Stimulated activated CD4-positive, alpha-beta T cell treated with anti-CD3 and anti-CD28 coated beads, Interleukin-1b, Interleukin-23, amount 100 ng/mL, for 1 hour (primary cell): ENCODE measurements at places on chromosomes 4 and X.
A peak's percentile ranks its signal among the peaks of the same experiment; 100 is the strongest.

DNA sequence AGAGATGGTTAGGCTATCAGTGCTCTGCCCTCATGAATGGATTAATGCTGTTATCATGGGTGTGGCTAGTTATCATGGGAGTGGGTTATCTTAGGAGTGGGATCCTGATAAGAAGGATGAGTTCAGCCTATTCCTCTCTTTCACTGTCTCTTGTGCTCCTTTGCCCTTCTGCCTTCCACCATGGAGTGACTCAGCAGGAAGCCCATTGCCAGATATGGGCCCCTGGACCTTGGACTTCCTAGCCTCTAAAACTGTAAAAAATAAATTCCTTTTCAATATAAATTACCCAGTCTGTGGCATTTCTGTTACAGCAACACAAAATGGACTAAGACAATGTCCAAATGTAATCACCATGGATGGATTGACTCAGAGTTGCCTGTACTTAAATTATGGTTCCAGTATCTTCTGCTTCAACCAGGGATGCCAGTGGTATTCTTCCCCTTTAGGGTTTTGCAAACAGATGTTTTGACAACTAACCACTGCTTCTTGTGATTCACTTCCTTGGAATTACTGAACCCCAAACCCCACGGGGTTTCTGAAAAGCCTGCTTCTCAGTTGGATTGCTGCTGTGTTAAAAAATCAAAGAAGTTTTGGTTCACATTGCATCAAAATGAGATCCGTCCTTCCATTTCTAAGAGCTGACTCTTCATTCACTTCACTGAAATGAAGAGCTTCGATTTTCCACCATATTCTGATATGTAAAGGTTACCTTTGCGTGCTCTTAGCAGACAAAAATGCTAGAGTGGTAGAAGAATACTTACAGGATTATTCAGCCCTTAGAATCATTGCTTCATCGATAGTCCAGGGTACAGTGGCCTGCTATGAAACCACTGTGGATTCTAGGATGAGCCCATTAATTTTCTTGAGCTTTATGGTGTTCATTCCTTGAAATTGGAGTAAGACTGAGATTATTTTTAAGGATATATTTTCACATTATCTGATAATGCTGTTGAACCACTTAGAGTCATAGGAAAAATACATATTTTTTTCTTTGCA, 107.7 kb downstream of the FRMPD4 start:
- DNase-seq, result no peak

DNA sequence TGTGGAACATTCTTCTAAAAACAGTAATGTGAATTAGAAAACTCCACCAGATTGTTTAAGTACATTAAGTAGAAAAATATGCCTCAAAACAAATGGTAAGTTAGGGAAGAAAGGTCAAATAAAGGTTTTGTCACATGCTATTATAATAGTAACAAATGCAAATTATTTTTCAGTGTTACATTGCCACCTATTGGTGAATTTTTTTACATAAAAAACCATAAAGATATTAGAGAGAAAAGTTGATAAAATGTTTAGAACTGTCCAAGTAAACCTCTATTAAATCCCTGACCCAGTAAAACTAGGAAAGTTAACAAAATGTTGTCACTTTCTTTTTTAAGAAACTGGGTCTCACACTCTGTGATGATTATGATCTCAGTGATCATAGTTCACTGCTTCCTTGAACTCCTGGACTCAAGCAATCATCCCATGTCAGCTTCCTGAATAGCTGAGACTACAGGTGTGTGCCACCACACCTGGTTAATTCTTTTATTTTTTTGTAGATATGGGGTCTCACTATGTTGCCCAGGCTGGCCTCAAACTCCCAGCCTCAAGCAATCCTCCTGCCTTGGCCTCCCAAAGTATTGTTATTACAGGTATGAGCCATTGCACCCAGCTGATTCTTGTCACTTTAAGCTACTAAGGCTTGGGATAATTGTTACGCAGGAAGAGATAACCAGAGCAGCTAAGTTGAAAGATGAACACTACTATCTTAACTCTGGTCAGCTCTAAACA, 157.6 kb downstream of the ATRX start:
- DNase-seq, result no peak

GRCh38 chr4:5185551-5185950, 134.3 kb downstream of the STK32B start:
- no peak for DNase-seq

GRCh38 chrX:1781766-1782165, 166.9 kb downstream of the ASMT start:
- DNase-seq, result no peak

- no peak for DNase-seq
Measured at GRCh38 chr4:82968972-82969371, 41.7 kb downstream of the LIN54 start.

DNA sequence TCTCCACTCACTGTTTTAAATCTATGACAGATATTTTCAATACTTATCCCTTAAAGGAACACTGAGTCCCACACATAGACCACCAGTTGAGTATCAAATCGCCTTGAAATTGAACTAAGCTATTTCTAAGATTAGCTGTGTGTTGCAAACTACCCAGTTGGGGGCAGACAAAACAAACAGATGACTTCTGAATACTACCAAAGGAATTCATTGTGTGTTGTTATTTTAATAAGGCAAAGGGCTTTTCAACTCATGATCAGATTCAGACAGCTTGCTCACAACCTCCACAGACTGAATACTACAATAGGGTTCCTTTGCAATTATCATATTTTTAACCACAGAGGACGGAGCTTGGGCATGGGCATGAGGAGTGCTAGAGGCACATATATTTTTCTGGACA, 283.0 kb upstream of the GPC4 start:
- no peak for DNase-seq

- DNase-seq, result no peak
Measured at GRCh38 chr4:123616951-123617461, 220.4 kb downstream of the SPRY1 start.

GRCh38 chrX:11304829-11305228, 11.6 kb downstream of the AMELX start:
- DNase-seq, result no peak

DNA sequence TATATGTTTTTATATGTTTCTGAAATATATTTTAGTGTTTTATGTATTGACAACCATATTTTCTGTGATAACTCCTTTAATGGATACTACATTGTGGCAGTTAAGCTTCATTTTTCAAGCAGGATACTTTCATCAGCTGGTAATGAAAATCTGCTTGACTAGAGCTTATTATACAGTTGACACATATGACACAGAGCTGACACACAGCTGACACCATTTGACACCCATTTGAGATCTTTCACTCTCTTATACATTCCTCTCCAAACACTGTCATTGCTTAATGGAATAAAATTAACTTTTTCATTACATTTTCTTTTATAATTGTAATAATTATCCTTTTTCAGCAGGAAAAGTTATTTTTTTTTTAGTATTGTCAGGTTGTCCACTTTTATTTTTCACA, 561.1 kb upstream of the NDST4 start:
- no peak for DNase-seq

- DNase-seq, result no peak
Measured at GRCh38 chrX:24610516-24610915, 36.6 kb downstream of the PCYT1B start.

DNA sequence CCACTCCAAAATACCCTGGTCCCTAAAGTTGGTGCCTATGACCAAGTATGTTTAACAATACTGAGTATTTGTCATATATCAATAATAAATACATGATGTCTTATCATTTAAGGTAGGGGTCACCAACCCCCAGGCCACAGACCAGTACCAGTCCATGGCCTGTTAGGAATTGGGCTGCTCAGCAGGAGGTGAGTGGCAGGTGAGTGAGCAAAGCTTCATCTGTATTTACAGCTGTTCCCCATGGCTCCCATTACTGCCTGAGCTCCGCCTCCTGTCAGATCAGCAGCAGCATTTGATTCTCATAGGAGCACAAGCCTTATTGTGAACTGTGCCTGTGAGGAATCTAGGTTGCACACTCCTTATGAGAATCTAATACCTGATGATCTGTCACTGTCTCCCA, 126.2 kb downstream of the HNRNPD start:
- no peak for DNase-seq

- DNase-seq, result no peak
Measured at GRCh38 chrX:153448556-153449367, 2.9 kb upstream of the TREX2 start.

GRCh38 chr4:85430697-85431096, 44.3 kb upstream of the ARHGAP24 start:
- no peak for DNase-seq

DNA sequence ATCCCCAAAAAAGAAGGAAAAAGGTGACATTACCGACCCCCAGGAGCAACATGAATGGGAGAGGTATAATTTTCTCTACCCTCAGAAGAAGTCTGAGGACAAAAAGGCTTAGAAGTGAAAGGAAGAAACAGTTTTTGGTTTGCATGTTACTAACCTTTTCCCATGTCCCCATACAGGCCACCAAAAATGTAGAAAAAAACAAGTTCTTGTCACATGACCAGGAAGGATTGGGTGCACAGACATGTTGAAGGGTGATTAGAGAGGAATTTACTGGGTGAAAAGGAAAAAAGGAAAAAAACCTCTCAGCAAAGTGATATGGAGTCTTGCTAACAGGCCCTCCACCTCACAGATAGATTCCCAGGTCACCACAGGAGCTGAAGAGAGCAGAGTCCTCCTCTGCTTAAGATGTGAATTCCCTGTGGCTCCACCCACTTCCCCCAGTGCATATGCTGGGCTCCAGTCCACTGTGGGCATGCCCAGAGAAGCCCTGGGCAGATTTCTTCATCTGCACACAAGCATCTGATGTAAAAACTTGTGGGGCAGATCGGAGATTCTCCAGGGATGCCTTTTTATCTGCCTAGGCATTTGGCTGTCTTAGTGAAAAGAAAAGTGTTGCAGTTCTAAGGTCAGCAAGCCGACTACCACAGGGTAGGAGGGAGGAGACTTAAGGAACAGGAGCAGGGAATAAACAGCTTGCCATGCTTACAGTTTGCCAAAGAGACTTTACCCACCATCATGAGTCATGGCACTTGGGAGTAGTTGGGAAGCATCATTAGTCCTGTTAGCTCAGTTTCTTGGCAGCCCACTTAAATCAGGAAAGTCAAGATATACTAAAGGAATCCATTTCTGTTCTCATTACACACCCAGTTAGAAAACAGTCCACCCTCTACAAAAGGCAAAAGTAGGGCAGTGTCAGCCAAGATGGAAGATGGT, 25.0 kb upstream of the PASD1 start:
- DNase-seq, result no peak

GRCh38 chrX:119208401-119209057, 27.6 kb upstream of the PGRMC1 start:
- DNase-seq, result no peak

DNA sequence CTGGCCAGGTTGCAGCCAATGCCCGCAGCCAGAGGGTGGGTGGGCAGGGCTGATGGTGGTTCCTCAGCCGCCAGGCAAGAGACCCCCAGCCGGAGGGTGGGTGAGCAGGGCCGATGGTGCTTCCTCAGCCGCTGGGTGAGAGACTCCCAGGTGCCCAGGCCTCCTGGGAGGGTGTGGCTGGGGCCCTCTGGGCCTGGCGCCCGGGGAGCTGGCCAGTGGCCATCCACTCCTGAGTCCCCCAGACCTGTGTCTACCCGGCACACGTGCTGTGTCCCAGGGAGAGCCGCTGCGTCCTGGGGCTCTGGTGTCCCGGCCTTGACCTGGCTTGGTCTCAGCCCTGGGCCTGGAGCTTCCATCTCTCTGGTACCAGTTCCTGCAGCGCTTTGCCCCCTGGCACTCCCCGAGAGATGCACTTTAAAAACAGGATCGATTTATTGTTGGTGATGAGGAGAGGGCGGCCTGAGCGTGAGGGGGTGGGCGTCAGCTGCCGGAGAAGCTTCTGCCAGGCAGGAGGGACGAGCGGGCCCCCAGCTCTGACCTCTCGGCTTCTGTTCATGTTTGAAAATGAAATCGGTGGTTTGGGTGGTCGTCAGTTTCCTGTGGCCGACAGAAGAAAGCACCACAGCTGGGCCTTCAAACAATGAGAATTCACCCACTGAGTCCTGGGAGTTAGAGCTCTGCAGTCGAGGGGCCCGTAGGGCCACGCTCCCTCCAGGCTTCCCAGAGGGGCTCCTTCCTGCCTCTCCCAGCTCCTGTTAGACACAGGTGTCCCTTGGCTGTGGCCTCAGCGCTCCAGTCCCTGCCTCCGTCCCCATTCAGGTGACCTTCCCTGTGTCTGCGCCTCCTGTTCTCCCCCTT, 6.5 kb downstream of the DOK7 start:
- no peak for DNase-seq

- no peak for DNase-seq
Measured at GRCh38 chr4:19580095-19580494, 671.6 kb upstream of the SLIT2 start.

- DNase-seq, result no peak
Measured at GRCh38 chrX:76921176-76921575, 493.7 kb downstream of the MAGEE1 start.

GRCh38 chr4:174066611-174067205, 216.8 kb downstream of the FBXO8 start:
- no peak for DNase-seq

- DNase-seq, result no peak
Measured at GRCh38 chr4:175427751-175428150, 384.3 kb downstream of the GPM6A start.

- no peak for DNase-seq
Measured at GRCh38 chr4:128241425-128241913, 46.1 kb downstream of the PGRMC2 start.

DNA sequence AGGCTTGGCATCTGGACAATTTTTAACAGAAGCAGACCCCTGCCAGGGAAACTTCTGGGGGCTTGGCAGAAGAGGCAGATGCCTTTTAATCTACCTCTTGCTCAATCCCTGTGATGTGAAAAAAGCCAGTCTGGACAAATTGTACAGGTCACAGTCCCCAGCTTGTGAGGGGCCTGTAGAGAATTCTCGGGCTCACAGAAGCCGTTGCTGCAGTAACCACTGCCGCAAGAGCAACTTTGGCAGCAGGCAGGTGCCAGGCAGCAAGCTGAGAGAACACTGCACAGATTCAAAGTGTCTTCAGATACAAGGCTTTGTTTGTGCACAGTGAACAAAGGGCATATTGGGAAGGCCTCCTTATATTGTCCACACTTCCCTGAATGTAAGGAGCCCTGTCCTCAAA, 11.7 kb downstream of the GPKOW start:
- DNase-seq, result no peak

- DNase-seq, result peak; percentile 39
Measured at GRCh38 chr4:153115322-153116290, 88.6 kb upstream of the TRIM2 start.

GRCh38 chr4:176642472-176642871, 150.2 kb downstream of the VEGFC start:
- no peak for DNase-seq

- DNase-seq, result no peak
Measured at GRCh38 chr4:94377294-94377693, 34.7 kb upstream of the HPGDS start.

DNA sequence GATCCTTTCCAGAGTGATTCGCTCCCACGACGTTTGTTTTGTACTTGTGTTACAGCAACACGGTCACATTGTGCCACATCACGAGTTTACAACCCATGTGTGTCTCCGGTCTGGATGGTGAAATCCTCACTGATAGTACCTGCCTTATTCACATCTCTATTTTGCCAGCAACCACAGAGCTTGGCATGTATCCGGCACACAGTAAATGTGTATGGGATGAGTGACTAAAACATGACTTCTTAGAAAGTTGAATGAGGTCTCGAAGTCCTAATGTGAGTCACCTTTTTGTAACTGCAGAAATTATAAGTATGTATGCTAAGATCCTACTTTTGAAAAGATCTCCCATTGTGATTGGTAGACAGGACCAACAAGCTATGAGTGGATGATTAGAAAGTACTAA, 7.5 kb downstream of the STOX2 start:
- DNase-seq, result no peak

- no peak for DNase-seq
Measured at GRCh38 chrX:114095789-114096188, 488.1 kb upstream of the HTR2C start.
